ENCODE measurements at places on chromosomes 11 and 22.

DNA sequence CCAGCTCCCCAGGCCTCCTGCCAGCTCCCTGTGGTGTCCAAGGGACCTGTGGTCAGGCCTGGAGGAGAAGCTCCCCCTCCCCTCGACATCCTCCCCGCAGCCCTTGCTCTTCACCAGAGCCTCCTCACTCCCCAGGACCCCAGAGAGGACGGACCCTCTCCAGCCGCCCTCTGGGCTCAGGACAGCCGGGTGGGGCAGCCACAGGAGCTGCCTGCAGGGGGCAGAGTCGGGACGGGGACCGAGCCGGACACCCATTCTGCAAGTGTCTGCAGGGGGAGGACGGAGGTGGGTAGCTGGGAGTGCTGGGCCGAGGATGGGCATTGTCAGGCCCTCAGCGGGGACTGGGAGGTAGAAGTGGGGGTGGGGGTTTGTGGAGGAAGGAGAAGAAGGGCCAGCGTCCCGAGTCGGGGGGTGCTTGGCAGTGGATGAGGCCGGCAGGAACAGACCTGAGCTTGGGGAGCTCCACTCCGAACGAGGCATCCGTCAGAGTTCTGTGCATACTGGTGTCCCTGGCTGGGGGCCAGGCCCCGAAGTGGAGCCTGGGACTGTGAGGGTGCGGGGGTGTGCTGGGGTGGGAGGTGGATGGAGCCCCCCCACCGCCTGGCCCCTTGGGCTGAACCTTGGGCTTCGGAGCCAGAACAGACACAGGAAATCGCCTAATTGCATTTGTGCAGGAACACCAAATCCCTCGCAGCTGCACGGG is 15.2 kb downstream of the PRR33 start:
- no peak for DNase-seq

GRCh38 chr22:31952472-31952871 is 8.1 kb downstream of the YWHAH start:
- DNase-seq = peak; percentile 76

- DNase-seq = peak; percentile 43
Observed at GRCh38 chr11:108895579-108896480, 231.0 kb downstream of the DDX10 start.

DNA sequence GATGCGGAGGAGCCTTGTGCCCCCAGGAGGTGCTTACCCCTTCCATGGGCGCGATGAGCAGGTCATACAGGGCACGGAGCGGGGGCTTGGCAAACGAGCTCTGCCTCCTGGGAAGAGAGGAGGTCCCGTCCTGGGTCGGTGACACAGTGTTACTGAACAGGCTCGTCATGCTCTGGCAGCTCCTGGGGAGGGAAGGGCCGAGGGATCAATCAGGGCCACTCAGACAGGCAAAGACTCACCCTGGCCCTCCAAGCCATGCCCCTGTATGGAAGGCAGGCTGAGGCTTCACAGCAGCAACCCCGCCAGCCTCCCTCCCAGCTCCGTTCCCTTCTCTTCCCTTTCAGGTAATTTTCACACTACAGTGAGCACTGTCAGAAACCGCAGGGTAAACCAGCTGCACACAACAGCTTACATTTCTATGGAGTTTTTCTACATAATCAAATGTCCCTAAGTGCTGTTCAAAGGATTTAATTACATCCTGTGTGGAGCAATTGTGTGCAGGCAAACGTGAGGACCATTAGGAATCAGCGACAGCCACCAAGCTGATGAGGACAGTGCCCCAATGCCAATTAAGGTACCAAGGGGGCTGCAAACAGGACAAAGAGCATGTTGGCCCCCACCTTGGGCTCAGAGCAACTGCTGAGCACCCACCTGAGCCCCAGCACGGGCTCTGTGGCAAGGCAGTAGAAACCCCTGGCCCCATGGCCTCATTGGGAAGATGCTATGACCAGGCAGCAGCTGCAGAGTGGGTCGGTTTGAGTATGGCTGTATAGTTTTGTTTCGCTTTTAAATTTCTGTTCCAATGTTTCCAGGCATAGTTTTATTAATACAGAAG is 95.4 kb upstream of the PITPNB start:
- no peak for DNase-seq

DNA sequence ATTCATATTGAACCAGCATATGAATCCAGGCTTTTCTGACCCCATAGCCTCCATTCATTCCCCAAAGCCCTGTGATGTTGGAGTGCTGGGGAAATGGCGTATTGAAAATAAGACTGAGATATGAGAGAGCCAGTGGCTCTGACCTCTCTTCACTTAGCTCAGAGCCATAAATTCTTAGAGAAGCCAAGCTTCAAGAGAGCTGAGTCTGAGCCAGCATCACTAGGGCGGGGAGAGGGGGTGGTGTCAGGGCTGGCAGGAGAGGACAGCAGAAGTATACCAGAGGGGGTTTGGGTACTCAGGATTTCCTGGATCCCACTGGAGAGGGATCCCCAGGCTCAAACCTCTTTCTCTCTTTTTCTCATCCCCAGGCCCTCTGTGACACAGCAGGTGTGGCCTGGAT is 16.7 kb upstream of the MOGAT2 start:
- no peak for DNase-seq

GRCh38 chr11:66287211-66287888 is 1.6 kb downstream of the YIF1A start:
- no peak for DNase-seq

- DNase-seq = no peak
Observed at GRCh38 chr22:43423046-43423445, 11.2 kb downstream of the MPPED1 start.

DNA sequence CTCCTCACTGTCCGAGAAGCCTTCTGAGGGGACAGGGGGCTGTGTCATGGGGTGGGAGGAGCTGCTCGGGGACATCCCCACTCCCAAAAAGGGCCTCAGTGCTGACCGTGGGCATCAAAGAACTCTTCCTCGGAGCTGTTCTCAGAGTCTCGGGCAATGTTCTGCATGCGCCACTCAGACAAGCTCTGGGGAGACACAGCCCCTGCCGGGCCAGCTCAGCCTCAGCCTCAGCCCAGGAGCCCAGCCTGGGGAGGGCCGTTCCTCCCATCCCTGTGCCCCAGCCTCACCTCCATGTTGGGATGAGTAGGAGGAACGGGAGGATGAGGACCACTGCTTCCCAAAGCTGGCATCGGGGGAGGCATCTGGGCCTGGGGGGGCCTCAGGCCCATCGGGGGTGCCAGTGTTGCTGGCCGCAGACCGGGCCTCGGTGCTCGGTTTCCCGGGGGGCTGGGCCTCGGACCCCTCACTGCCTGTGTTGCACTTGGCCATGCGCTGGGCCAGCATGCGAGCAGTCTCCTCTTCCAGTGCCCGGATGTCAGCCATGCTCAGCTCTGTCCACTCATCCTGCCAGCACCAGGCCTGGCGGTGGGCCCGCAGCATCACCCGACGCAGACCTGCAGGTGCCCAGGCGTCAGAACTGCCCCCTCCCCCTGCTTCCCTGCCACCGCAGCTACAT is 5.2 kb downstream of the PITPNM1 start:
- DNase-seq = no peak

DNA sequence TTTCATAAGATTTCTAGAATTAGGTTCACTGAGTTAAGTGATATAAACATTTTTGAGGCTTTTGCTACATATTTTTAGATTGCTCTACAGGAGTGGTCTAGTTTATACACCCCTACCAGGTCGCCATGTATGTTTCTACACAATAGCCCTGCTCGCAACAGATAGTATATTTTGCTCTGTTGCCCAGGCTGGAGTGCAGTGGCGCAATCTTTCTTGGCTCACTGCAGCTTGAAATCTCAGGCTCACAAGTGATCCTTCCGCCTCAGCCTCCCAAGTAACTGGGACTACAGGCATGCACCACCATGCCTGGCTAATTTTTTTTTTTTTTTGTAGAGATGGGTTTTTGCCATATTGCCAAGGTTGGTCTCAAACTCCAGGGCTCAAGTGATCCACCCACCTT is 10.4 kb downstream of the ZNRF3 start:
- no peak for DNase-seq

DNA sequence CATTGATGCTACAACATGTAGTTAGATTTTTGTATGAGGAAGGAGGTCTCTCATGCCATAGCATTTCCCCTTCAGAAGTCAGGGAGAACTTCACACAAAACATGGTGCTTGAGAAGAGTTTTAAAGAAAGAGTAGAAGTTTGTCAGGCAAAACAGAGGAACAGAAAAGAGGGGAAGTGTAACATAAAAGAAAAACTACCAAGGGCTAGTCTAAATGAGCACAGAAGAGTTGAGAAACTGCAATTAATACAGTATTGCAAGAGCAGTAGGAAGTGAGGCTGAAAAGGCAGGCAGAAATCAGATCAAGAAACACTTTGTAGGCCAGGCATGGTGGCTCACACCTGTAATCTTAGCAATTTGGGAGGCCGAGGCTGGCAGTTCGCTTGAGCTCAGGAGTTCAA is 61.0 kb downstream of the FAM168A start:
- DNase-seq = no peak

DNA sequence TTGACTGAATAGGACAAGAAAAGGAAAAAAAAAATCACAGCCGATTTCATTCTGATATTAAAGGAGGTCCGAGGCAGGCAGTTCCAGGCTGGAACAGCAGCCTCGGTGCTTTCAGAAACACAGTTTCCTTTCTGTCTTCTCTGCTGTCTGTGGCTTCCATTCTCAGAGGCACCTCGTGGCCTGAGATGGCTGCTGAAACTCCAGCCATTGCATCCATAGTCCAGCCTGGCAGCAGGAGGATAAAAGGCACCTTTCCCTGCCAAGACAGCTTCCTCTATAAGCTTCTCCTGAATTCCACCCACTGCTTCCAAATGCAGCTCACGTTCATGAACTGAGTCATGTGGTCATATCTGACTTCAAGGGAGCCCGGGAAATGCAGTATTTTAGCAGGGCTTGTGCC is 390.5 kb downstream of the TBC1D22A start:
- DNase-seq = no peak
